ENCODE measurements at places on chromosomes 16 and 17. TPM values are rescaled to one million over a fixed set of nuclear protein-coding genes. Genes with fewer than 3 reads are reported as not detected.

The SPIRE2 gene
- 19.9 TPM for total RNA-seq

- DNase-seq, result no peak
Observed at GRCh38 chr16:24771779-24772157, 42.3 kb downstream of the TNRC6A start.

DNA sequence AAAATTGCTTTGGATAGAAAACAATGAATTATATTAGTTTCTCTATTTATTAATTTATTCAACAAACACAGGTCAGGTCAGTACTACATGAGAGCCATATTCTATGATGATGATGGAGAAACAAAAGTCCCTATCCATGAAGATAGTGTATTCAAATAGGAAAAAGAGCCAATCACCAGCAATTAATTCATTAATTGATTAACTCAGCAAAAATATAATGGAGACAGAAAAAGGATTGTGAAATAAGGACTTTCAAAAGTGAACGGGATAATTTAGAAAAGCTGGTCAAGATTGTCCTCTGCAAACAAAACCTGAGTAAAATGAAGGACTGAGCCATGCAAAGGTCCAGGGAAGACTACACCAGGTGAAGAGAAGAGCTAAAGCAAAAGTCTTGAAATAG is 1517.7 kb upstream of the CDH8 start:
- no peak for DNase-seq

GRCh38 chr16:88844419-88845036 is 12.2 kb downstream of the GALNS start:
- DNase-seq, result no peak

DNA sequence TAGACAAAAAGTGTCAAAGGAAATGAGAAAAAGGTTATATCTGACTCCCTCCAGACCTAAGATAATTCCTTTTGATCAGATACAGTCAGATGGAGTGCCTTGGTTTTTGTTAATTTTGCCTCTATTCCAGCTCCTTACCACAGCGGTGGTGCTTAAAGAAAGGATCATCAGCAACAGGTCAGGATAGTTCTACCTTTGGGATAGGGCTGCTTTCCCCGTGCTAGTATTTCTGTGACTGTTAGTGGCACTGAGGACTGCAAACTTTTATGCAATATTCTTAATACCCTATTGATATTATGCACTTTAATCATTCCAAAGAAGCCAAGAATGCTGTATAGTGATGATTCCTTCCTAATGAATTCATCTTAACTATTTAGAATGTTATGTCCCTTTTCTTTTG is 24.5 kb downstream of the NQO1 start:
- DNase-seq, result no peak

DNA sequence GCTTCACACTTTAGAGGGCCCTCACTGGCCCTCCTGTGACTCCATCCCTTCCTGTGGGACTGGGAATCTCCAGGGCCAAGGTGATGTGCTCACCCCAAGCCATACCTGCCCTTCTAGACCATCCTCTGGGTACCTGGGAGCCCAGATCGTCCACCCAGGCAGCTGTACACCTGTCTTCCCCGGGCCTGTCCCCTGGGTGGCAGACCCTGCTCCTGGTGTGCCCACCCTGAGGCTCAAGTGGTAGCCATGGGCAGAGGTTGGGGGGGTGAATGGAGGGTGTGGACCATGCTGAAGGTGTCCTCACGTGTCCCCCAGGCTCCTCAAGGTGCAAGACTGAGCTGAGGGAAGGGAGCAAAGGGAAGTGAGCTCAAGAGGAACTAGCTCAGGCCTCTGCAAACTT is 9.3 kb downstream of the CLEC10A start:
- no peak for DNase-seq

DNA sequence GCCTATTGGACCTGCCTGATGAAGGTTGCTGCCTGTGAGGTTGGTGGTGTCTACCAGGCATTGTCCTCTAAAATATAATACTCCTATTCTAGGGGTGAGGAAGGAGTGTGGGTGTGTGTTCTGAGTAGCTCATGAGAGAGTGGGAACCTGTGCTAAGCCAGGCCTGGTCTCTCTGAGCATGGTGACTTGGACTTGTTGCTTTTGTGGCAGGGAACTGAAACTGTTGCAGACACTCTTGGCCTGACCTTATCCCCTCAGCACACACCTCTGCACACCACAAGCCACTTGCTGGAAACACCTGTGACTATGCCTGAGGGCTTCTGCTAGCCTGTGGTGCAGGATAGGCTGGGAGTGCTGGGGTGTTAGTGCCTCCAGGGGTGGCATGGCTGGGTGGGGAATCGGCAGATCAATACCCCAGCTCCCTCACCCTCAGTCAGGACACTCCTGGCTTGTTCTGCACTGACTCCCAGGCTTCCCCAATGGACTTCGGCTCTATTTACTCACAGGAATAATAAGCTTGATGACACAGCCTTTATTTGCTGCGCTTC is 29.9 kb downstream of the PLCG2 start:
- DNase-seq, result peak; percentile 81
